Glutamatergic neuron (in vitro differentiated cells): ENCODE measurements at places on chromosomes 3 and 15.

DNA sequence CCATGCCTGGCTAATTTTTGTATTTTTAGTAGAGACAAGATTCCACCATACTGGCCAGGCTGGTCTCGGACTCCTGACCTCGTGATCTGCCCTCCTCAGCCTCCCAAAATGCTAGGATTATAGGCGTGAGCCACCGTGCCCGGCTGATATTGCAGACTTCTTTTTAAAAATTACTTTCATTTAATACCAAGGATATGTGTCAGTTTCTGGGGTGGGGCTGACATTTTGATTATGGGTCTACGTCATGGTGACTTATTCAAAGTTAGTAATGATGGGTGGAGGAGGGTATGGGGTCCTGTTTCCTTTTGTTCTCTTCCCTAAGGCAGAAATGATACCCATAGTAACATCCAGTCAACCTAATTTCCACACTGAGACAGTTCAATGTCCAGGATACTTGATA is 34.7 kb downstream of the GBE1 start:
- no peak for DNase-seq

GRCh38 chr15:67746022-67746421 is 79.3 kb upstream of the SKOR1 start:
- DNase-seq = no peak

GRCh38 chr3:70740872-70741271 is 428.4 kb upstream of the MDFIC2 start:
- no peak for DNase-seq

DNA sequence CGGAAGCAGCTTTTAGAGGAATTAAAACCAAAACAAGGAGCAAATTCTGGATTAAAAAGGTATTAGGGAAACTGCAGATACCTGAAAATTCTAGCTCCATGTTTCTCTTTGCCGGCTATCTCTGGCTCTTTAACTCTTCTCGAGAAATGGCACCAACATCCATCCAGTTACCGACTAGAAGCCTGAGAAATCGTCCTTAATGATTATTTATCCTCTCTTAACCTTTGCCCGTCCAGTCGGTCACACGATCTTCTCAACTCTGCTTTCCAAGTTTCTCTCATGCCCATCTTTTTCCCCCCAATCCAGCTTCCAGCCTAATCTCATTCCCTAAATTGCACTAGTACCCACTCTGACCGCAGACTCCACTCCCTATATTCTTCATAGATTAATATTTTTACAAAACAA is 596 bp upstream of the SGO1 start:
- DNase-seq = no peak

DNA sequence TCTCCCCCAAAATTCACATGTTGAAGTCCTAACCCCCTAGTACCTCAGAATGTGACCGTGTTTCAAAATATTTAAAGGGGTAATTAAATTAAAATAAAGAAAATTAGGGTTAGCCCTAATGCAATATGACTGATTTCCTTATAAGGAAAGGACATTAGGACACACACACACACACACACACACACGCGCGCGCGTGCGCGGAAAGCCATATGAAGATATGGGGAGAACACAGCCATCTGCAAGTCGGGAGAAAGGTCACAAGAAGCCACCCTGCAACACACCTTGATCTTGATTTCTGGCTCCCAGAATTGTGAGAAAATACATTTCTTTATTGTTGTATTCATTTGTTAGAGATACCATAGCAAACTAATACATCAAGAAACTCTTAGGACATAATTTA is 54.6 kb upstream of the STXBP5L start:
- DNase-seq = peak; percentile 63

DNA sequence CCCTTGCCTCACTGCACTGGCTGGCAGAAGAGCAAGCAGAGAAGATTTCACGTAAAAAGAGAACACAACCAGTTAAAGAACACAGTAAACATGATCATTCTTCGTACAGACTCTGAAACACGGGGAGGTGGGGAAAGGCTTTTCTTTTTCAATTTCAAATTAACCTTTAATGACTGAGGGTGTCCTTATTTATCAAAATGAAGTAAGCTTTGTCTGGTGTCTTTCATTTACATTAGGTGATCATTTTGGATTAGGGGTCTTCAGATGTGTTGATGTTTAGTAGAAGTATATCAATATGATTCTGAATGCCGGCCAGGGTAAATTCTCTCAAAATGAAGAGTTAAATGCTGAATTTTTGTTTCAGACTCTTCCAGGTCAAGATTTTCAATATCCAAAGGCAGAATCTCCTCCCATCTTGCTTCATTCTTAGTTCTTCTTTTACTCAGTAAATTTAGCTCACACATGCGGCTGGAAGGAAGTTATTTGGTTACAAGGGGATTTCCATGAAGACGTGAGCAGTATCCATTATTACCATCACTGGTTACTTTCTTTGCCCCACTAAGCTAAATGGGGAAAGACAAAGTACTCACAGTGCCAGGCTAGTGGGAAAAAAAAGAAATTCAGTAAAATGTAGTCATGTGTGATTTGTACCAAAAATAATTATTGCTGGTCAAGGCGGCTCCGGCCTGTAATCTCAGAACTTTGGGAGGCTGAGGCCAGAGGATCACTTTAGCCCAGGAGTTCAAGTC is 272.2 kb upstream of the NR2F2 start:
- DNase-seq = no peak

GRCh38 chr3:100865442-100865841 is 127.8 kb downstream of the ABI3BP start:
- DNase-seq = no peak

GRCh38 chr3:38649500-38650247 is at the start of gene SCN5A:
TSS of gene SCN5A (minus strand) at chr3:38649687. CDS start at chr3:38633307, 16,380 bp downstream.
- DNase-seq = peak; percentile 58

DNA sequence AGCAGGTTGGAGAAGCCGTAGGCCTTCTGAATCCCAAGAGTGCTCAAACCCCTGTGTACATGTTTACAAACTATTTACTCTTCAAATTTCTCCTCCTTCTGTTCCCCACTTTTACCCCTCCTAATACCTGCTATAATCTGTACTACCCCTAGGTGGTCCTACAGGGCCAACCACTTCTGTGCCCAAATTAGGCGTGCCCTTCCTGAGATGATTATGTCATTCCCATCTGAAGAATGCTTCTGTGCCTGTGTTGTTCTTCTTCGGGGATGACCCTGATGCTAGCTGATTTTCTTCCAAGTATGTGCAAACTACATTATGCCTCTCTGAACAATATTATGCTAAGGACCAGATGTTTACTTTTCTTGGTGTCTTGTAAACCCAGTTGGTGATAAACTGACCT is 20.5 kb downstream of the RBP2 start:
- DNase-seq = no peak

DNA sequence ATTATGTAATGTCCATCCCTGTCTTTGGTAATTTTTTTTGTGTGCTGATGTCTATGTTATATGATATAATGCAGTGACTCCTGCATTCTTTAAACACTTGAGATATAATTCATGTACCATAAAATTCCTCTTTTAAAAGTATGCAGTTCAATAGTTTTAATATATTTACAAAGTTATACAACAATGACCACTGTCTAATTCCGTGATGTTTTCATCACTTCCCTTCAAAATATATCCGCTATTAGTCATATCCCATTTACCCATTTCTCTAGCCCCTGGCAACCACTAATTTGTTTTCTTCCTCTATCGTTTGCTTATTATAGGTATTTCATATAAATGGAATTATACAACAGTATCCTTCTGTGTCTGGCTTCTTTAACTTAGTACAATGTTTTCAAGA is 64.9 kb upstream of the SUCLG2 start:
- no peak for DNase-seq

GRCh38 chr3:114376516-114377185 is 82.8 kb downstream of the TIGIT start:
- no peak for DNase-seq

GRCh38 chr3:61182662-61183061 is 68.6 kb downstream of the FHIT start:
- no peak for DNase-seq

DNA sequence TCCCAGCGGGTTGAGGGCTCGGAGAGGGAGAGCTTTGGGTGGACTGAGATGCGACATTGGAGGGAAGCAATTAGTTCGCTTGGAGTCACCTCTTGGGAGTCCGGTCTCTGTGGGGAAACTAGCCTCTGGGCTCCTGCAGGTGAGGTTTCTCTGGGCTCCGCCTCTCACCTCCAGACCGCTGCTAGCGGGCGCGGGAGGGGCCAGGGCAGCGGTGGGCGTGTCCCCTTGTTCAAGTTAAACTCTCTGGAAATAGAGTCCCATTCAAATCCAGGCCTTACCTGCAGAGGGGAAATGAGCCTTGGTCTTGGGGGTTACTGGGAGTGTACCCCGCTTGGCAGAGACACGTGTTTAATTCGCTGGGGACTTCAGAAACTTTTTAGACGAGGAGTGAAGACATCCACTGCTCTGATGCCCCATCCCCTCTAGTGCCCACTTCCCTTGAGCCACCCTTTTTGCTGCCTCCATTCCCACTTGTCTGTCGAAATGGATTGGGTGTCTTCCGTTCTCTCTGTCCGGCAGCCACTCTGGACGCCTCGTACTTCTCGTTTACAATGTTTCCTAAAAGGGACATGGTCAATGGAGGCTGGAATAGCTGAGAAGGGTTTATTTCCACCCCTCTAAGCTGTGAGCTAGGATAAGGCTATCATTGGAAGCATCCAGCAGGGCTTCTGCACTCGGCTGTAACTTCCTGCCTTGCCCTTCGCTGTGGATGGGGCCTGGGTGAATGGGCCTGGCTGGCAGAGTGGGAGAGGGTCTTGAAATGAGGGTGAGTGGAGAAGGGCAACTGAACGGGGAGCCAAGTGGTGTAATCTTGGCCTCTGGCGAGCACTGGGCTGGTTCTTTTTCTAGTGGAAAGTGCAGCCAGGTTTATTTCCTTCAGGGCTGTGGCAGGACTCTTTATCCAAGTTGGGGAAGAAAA is 1.1 kb downstream of the MITF start:
- peak; percentile 17 for DNase-seq
